ENCODE measurements at places on chromosomes 12 and 14.

- DNase-seq = no peak
Measured at GRCh38 chr14:58639842-58640484, 2.2 kb downstream of the DACT1 start.

DNA sequence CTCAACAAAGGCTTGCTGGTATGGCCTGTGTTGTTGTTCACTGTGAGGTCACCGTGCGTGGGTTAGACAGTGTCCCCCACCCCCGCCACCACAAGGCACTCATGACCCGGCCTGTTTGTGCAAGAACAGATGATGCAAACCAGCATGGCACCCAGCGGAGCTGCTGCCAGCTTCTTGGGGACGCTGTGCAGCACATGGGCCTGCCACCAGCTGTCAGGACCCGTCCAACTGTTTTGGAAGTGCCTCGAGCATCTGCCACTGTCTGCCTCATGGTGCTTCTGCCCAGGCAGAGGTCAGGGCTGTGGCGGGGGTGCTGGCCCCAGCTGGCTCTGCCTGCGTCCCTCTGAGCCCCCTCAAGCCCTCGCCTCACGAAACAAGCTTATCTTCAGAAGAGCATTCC, 1.5 kb downstream of the ASB2 start:
- no peak for DNase-seq

DNA sequence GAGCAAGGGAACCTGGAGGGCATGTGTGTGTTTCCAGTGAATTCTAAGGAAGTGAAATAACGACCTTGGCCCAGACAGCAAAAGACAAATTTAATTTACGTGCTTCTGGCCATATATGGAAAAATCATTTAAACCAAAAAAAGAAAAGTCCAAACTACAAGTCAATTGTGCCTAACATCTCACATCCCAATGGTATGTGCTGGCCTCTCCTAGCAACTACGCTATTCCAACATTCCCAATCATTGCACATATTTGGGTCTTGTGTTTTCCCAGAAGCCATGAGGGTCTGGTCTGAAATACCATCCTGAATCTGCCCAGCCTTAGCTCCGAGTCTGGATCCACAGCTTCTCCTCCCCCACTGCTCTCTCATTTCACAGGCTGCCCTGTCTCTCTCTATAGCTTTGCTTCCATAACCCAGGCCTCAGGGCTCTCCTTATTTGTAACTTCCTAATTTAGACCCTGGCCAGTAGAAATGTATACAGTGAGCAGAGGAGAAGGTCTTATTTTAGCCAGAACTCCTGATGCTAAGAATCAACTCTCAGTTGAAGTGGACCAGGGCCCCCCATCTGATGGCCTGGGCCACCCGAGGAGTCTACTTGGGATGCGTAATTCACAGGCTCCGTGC, 224.6 kb downstream of the ANO2 start:
- DNase-seq = no peak

DNA sequence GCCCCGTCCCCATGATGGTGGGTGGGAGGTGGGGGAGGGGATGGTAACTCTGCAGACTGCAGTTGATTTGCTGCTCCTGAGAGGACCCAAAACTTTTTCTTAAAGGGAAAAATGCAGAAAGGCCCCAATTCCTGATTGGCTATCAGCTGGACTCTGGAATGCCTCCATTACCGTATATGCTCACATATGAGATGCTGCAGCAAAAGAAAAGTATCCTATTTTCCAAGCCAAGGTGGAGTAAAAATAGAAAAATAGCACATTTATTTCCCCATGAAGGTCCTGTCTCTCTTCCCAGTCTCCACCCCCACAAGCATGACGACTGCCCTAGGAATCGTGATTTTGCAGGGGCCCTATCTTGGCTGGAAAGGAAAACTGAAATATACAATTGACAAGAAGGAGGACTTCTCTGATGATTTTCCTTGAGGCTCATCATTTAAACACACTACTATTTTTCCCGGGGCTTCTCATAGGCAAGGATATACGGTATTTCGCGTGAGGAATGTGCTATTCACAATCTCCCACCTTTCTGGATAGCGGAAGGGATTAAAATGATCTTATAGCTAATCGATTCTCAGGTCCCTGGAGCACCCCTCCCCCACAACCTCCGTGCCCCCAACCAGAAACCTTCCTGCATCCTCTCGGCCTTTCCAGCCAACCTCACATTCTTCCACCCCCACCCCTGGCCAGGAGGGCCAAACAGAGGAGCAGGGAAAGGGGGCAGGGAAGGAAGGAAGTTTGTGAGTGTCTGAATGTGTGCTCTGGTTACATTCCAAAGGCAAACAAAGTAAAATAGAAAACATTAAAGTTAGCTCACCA, 138.9 kb upstream of the CCND2 start:
- no peak for DNase-seq

GRCh38 chr14:77965919-77966435, 166.1 kb downstream of the ADCK1 start:
- DNase-seq = no peak

DNA sequence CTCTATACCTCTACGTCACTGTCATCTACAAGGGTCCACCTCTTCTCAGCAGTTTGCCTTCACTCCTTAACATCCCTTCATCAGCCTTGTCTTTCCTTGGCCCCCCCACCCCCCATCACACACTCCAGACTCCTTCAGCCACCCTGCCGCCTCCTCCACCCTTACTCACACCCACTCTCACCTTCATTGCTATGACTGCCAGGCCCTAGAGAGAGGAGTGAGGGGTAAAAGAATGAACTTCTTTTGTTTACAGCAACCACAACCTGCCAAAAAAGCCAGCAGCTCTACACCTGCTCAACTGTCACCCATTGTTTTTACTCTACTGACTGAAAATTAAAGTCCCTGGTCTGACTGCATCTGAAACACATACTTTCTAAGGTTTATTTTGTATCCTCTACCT, 112.8 kb downstream of the DUSP6 start:
- no peak for DNase-seq

DNA sequence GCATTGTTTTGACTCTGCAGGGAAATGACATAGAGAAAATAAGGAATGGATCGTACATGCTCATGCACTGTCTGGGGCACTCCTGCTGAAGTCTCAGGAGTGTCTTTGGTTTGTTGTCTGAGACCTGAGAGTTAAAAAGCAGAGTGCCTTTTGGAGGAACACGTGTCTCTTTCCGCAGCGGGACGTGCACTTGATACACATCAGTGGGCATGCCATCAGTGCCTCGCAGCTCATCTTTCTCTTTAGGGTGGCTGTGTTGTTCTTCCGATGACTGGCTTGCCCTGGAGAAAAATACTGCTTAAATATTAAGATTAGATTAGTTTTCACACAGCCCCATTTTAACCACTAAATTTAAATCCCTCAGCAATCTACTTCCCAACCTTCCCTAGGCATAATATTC, 835.9 kb downstream of the DIO2 start:
- DNase-seq = no peak

GRCh38 chr14:35196571-35196970, 74.2 kb downstream of the PRORP start:
- DNase-seq = no peak

GRCh38 chr12:23671881-23672280, 277.6 kb downstream of the SOX5 start:
- DNase-seq = no peak

GRCh38 chr14:24809135-24809534, 175.1 kb upstream of the GZMB start:
- DNase-seq = no peak

GRCh38 chr14:70073924-70074566, 114.7 kb downstream of the SLC8A3 start:
- no peak for DNase-seq

DNA sequence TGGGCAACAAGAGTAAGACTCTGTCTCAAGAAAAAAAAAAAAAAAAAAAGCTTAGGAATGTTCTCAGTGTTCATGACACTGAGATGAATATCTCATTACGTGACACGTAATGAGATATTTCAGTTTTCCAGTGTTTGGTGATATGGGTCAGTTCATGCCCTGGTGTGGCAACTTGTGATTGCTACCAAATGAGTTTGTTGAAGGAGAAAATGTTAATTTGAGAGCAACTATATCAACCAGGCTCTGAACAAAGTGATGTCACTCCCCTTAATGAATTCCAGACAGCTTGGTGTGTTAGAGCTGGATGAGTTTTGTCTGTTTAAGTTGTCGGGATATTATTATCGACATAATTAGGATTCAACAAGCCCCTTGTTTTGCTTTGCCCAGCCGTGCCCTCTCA, 211.7 kb downstream of the DPF3 start:
- DNase-seq = no peak
